Osteocyte (in vitro differentiated cells): ENCODE measurements at places on chromosomes 2 and 18. TPM values are rescaled to one million over a fixed set of nuclear protein-coding genes. Genes with fewer than 3 reads are reported as not detected.

DNA sequence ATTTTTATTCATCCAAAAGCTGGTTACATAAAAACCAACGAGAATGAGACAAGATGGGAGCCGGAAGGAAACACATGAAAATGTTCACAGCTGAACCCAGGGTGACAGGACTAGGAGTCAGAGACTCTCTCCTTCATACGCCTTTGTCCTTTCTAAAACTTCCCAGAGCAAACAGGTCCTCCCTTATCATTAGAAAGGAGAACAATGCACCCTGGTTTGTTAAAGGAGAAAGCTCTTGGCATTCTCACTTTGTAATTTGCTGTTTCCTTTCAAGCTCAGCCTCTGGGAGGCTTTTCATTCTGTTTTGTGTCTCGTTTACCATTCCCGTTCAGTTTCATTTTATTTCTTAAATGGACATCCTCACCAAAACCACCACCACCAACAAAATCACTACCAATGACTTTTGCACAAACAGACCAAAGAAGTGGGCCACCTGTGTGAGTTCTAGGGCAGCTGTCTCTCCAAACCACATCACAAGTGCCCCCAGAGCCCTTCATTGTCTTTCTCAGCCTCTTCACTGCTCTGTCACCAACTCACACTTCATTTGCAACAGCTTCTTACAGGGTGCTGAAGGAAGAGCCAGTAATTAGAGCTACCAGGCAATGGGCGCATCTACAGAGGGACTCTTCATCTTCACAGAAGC is 105.3 kb downstream of the HDAC4 start:
- no peak overlapping the region for H3K4me3 ChIP-seq
- H3K27ac ChIP-seq: no peak overlapping the region
- no peaks in the 10 kb centered on the region for H3K27me3 ChIP-seq
- no peak for DNase-seq
- H3K4me1 ChIP-seq: peaks cover 22% of the 10 kb centered on the region

DNA sequence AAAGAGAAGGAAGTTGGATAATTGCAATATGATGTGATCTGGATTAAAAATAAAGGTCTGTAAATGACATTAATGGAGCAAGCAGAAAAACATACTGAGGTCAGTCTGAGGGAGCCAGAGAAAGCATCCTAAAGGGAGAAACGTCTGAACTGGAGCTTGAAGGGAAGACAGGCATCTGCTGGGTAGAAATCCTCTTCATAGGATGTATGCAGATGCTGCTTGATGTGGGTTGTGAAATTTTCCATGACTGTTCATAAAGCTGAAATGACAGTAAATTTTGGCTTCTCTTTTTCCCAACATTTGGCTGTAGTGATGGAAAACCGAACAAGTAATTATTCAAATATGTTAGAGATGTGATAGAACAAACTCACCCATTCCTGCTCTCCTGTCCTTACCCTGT is 287.6 kb downstream of the CAMKMT start:
- H3K36me3 ChIP-seq: no peaks in the 10 kb centered on the region
- no peak overlapping the region for H3K27ac ChIP-seq
- H3K27me3 ChIP-seq: no peaks in the 10 kb centered on the region

- no peaks in the 10 kb centered on the region for H3K36me3 ChIP-seq
- H3K27ac ChIP-seq: no peak overlapping the region
- DNase-seq: no peak
- H3K4me3 ChIP-seq: no peak overlapping the region
- H3K4me1 ChIP-seq: no peaks in the 10 kb centered on the region
- peaks cover 23% of the 10 kb centered on the region for H3K27me3 ChIP-seq
Observed at GRCh38 chr2:156818944-156819343, 382.8 kb downstream of the GPD2 start.

ACVR2A gene
- total RNA-seq: 12.5 and 12.9 TPM in 2 replicates

OTX1 gene
- not detected in 2 replicates for total RNA-seq
